Esophagus squamous epithelium (tissue), 5 donors: ENCODE measurements at places on chromosomes 5 and 9.

GRCh38 chr9:1453636-1454035 is 403.5 kb downstream of the DMRT2 start:
- no peak for DNase-seq

DNA sequence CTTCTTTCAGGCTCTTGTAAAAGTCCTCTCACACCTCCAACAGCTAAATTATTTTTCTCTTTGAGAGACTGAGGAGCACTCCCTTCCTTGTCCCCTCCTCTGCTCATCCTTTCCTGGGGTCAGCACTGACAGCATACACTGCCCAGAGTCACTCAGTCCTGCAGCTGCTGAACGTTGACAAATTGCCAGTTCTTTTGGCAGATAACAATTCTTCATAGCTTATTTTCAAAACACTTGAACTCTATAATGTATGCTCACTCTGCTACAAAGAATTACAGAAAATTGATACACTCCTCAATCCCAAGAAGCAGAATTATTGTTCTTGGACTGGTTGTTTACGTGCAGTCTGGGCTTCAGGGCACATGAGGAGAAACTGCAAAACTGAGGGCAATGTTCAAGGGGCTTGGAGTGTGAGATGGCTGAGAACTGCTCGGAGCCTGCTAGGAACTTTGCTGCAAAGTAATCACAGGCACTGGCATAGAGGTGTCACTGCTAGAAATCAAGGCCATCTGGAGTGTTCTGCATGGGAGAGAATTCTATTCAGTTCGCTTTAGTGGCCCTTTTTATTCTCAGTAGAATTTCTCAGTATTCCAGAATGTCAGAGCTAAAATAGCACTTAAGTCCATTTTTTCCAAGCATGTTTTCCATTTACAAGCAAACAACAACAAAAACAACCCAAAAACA is 96.4 kb upstream of the SPOCK1 start:
- DNase-seq = no peak

GRCh38 chr9:133147412-133148198 is 16.1 kb downstream of the GBGT1 start:
- DNase-seq = no peak

GRCh38 chr5:139386050-139386438 is 2.9 kb upstream of the SLC23A1 start:
- DNase-seq = no peak

GRCh38 chr5:157516006-157516405 is 56.0 kb downstream of the NIPAL4 start:
- DNase-seq = no peak

- DNase-seq = no peak
Observed at GRCh38 chr5:51225789-51226742, 157.2 kb upstream of the ISL1 start.

DNA sequence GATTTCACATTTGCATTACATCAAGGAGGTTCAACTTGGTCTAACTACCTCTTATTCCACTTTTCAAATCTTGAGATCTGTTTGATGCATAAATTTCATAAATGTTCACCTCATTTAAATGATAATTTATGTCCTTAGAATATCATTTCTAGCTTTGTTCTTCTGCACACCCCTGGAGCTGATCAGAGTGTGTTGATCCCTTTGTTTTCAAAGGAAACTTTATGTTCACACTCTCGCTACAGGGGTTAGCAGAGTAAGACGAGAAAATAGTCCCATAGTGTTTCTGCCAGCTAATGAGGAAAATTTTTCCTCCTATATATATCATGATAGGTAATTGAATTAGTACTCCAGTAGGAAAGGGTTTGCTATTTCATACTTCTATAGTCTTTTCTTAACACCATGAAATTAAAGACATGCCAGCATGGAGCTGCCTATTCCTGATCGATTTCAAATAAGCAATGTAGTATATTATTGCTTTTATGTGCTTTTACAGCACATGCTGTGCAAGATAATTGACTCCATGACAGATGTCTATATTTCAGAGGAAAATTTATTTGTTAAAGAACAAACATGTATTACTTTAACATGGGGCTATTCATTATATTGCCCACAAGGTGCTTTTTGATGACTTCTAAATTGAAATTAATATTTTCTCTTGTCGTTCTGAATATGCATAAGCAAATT is 4.8 kb upstream of the PAM start:
- DNase-seq = no peak

- DNase-seq = no peak
Observed at GRCh38 chr5:173967241-173967640, 21.7 kb upstream of the C5orf47 start.

DNA sequence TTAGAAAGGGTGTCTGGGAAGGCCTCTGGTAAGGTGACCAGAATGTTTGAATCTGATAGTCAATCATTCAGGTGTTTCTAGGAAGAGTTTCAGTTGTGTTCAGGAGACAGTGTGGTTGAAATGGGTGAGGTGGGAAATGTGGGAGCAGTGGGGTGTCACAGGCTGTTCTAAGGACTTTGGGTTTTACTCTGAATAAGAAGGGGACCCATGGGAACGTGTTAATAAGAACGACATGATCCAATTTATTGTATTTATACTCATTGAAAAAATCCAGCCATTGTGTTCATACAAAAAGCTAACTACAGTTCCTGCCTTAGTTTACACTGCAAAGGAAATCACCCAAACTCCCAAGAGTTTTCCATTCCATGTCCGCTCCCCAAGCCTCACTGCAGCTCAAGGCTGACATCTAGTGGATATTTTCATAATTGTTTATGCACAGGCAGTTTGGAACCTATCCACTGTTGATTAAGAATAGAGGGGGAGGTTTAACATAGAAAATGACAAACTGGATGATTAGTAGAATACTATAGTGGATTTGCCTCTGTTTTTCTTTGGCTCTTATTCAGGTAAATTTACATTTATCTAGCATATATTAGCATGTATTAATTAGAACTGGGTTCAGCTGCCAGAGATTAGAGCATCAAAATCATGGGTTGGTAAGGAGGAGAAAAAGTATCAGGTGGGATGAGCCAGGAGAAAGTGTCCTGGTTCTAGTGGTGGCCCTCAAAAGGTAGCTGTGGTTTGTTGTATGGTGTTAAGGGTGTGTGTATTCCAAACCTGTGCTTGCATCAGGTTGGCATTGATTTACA is 17.7 kb downstream of the CAVIN4 start:
- no peak for DNase-seq

DNA sequence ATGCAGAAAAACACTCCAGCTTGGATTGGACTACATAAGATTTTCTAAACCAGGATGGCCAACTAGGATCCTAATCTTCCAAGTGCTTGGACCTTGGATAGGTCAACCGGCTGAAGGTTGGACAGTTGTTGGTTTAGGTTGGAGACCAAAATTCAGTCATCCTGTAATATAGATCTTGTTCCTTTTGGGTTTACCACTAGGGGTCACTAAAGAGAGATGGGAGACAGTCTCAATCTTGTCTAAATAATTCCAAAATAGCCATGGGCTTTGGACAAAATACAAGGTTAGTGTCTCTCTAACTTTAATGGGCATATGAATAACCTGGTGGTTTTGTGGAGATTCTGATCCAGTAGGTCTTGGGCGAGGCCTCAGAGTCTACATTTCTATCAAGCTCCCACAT is 148.7 kb upstream of the ERCC6L2 start:
- no peak for DNase-seq

DNA sequence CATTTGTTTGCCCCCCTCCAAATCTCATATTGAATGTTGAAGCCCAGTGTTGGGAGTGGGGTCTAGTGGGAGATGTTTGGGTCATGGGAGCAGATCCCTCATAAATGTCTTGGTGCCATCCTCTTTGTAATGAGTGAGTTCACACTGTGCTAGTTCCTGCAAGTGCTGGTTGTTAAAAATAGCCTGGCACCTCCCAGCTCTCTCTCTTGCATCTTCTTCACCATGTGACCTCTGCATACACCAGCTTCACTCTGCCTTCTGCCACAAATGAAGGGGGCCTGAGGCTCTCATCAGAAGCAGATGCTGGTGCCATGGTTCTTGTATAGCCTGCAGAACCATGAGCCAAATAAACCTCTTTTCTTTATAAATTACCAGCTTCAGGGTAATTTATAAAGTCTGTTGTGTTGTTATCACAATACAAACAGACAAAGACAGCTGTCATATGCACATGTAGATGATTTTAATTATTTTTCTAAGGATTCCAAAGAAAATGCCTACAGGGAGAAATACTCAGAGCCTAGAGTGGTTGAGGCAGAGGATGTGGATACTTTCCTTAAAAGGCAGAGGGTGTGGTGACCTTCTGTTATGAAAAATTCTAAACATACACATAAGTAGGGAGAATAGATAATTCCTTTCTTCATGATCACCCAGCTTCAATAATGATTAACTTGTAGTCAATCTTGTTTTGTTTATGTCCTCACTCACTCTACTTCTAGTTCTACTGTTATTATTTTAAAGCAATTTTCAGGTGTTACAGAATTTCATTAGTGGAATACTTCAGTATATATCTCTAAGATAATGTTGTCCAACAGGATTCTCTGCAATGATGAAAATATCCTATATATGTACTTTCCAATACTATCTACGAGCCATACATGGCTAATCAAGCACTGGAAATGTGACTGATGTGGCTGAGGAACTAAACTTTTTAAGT is 75.1 kb upstream of the RANBP6 start:
- no peak for DNase-seq
